ENCODE measurements at places on chromosomes 1 and 21.

- no peak for DNase-seq
Measured at GRCh38 chr1:15063346-15063745, 90.2 kb upstream of the TMEM51 start.

GRCh38 chr1:15684042-15684461, at the start of gene PLEKHM2:
TSS of gene PLEKHM2 (plus strand) at chr1:15684320. CDS start at chr1:15684559, 239 bp downstream.
- DNase-seq = no peak

GRCh38 chr1:158007667-158008386, 14.4 kb downstream of the KIRREL1 start:
- DNase-seq = no peak

GRCh38 chr1:41626146-41626545, 141.7 kb upstream of the EDN2 start:
- DNase-seq = no peak

- no peak for DNase-seq
Measured at GRCh38 chr1:233393084-233393840, 65.7 kb downstream of the MAP3K21 start.

DNA sequence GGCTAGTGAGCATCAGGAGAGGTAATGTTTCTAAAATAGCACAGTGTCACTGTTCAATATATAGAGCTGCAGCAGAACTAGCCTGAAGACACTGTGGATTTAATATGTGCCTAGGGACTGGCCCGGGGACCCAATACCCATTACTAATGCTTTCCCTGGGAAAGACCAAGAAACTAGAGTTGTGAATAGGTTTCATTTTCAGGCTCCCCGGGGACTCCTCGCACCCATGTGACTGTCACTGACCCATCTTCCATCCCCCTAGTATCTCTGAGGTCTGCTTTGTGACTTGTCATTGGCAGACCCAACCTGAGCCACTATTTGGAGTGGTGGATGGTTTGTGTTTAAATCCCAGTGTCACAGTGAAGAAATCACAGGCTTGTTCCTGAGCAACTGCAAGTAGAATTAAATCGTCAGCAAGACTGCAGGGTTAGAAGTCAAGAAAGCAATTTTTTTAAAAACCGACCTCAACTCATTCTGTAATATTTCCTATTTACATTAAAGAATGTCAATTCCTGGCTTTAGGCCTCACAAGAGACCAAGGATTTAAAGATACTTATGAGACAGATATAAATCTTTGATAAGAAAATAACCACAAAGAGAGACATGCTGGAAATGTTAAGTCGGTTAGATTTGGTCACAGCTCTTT, 130.0 kb upstream of the TNR start:
- no peak for DNase-seq

- no peak for DNase-seq
Measured at GRCh38 chr1:171245458-171246064, 2.7 kb upstream of the FMO1 start.

DNA sequence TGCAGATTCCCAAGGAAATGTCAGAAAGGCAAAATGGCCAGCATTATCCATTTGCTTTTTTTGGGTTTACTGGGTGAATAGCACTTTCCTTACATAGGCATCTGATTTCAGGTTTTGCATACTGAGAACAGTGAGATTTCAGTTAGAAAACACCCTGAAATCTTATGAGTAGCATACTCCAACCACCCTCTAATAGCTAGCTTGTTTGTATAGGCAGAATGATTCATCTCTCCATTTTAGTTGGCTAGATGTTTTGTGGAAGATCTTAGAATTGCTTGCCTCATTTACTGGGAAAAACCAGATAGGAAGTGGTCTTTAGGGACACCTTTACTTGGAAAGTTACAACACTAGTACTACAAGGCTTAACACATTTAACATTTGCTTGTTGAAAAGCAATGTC, 10.4 kb downstream of the KYAT3 start:
- no peak for DNase-seq

- peak; percentile 66 for DNase-seq
Measured at GRCh38 chr1:7752512-7753417, 18.3 kb upstream of the VAMP3 start.

GRCh38 chr1:21295002-21295401, 4.7 kb upstream of the ECE1 start:
- DNase-seq = peak; percentile 65

GRCh38 chr1:14519976-14520375, 78.5 kb upstream of the KAZN start:
- no peak for DNase-seq

GRCh38 chr1:221904319-221904718, 162.4 kb upstream of the DUSP10 start:
- no peak for DNase-seq

GRCh38 chr21:42356046-42356445, 5.3 kb upstream of the TFF2 start:
- DNase-seq = no peak

DNA sequence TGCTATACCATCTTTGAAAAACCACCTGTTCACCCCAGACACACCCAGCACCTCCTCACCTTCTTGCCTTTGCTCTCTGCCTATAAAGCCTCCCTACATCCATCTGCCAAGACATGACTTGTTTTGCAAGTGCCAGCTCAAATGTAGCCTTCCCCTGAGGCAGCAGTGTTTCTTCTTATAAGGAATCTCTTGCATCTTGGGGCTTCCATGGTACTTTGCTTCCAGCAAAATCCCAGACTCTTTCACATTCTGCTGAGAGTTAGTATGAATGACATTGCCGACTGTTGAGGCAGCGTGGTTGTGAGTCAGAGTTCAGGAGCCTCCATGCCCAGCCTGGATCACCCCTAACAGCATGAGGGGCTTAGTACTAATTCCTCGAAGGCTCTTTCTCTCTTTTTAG, 217.4 kb upstream of the RUNX1 start:
- DNase-seq = no peak

DNA sequence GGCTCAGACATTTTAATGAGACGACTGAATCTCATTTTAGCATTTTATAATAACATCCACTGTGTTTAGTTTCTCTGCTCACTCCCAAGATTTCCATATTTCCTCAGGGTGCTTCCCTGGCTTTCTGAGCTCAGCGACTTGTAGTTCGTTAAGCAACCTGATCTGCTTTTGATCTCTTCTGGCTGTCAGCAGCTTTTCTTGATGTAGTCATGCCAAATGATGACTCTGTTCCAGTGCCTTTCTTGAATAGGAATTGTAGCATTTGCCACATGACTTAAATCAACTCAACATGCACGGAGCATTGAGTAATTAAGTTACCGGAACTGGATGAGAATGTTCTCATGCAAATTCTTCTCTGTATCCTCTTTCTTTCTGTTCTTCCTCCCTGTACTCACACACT, 246.1 kb downstream of the FMN2 start:
- no peak for DNase-seq

GRCh38 chr21:41481191-41481590, 26.8 kb downstream of the TMPRSS2 start:
- no peak for DNase-seq

DNA sequence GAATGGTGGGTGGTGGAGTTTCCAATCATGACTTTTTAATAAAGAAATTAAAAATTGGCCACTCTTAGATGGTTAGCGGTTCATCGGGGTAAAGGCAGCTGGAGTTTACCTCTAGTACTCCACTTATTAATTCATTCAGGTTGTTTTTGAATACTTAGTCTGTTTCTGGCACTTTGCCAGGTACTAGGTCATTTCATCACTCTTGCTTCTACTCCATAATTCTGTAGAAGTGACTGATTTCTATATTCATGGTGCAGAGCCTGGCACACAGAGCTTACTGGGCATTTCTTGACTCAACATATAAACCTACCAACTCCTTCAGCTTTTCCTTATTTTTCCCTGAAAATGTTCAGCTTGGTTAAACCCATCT, 31.5 kb downstream of the FOXD2 start:
- no peak for DNase-seq
